ENCODE measurements at places on chromosomes 2 and 18.

DNA sequence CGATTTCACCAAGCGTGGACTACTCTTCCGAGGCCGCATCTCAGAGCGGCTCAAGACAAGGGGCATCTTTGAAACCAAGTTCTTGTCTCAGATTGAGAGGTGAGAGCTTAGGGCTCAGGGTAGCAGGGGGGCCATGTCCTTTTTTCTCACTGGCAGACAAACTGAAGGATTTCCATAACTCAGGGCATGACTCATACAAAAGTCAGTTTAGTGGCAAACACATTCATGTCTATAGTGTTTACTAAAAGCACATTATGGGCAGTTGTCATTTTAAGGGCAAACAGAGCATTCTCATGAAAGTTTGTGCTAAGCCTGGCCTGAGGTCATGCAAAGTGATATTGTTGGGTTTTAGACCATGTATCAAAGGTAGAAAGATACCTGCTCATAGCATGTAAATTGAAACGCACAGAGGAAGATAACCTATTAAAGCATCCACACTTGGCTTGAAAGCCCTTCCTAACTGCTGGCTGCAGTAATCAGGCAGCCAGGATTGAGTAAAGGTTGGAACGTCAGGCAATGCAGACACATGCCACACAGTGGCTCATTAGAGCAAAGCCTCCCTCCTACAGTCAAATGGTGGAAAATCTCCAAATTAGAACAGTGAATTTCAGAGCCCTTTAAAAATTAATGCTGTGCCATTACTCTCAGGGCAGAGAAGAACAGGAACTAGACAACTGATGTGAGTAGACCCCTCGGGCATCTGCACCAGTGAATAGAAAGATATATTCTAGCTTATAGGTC lies 54.2 kb downstream of the HK2 start:
- DNase-seq: no peak

DNA sequence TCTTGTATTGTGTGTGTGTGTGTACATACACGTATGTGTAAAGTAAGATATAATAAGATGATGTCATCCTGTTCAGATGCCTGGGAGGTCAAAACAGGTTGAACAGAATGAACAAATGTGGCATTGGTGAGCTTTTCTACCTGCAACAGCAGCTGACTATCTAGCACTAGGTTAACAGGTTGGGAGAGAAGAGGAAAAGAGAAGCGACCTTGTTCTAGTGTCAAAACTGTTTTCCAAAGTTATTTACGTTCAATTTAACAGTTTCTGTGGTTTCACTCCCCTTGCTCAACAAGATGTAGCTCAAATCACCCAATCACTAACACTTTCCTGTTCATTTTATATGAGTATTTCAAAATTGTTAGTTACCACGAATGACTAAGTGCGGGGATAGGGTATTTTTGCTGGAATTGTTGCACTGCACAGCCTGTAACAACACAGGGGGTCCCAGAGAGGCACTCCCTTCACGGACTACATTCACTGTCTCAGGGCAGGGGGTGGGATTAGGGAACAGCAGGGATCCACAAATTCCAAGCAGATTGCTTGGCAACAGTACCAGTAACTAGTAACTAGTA lies 67.5 kb upstream of the DTNB start:
- DNase-seq: no peak

GRCh38 chr2:126930970-126931590 lies 32.4 kb downstream of the TEX51 start:
- no peak for DNase-seq

DNA sequence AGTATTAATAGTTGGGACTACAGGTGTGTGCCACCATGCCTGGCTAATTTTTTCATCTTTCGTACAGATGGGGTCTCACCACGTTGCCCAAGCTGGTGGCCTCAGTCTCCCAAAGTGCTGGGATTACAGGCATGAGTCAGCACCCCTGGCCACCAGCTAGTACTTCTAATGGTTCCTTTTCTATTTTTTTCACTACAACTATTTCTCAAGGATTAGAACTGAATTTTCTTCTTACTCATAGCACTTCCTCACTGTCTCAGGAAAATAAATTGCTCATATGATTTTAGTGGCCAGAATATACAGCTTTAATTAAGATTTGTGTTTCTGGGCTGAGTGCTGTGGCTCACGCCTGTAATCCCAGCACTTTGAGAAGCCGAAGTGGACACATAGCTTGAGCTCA lies 43.2 kb upstream of the SOS1 start:
- DNase-seq: no peak

GRCh38 chr2:75064691-75065396 lies 106.4 kb downstream of the POLE4 start:
- DNase-seq: peak; percentile 46

DNA sequence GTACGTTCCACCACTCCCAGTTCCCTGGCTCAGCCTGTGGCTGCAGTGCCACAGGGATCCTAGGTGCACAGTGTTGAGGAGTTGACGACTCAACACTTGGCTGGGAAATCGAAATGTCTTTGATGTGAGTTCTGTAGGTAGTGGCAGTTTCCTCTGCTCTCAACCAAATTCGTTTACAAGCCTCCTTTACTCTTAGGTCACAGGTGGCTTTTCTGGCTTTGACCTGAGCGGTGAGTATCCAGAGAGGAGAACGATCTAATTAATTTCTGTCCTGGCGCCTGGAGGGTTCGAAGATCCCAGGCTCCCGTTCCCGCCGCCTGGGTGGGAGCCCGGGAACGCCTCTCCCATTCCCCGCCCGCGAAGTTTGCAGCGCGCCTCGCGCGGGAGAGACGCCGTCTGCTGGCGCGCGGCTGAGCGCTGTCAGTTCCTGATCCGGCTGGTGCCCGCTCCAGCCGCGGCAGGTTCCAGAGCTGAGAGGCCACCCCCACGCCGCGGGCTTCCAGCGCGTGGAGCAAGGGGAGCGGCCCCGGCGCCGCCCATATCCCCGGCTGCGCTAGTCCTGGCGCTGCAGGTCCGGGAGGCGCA lies at the start of gene LAMA3:
Gene LAMA3 (plus strand): TSS at position 423 of the 585 bp plus-strand sequence. CDS start 231 bp downstream, outside the sequence.
- no peak for DNase-seq

DNA sequence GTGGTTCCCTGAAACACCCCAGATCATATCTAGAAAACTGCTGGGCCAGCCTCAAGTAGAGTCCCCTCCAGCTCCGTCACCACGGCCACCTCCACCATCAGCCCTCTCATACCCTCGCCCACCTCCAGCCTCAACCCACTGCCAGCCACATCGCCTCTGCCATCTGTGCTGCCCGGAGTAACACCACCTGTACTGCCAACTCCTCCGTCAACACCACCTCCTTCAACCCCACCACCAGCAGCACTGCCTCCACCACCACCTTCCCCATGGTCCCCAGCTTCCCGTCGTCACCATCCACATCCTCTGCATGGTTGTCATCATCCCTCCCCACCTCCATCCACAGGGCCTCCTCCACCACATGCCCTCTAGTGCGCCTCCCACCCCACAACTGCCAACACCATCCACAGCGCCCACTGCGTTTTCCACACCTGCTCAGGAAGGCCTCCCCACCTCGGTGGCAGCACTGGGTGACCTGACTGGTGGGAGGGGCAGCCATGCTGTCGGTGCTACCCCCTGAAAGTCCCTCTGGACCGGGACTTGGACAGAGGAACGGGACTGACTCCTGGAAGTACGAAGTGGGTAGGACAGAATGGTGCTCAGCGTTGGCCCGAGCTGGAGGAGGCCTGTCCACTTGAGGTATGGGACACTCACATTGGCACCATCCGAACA lies 1.6 kb downstream of the SNED1 start:
- DNase-seq: no peak

DNA sequence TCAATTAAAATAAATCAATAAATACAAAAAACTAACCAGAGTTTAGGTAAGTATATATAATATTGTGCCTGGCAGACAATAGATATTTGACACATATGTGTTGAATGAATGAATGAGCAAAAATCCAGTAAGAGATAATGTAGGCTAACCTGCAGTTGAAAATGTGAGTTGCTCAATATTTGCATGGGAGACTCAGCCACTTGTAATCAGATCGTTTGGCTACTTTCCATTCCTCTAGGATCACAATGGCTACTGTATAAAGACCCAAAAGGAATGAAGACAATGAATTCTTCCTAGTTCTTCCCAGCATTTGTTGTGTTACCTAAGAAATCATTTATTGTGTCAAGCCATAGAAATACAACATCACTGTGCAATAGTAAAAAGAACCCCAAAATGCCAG lies 25.3 kb downstream of the PIEZO2 start:
- DNase-seq: no peak

DNA sequence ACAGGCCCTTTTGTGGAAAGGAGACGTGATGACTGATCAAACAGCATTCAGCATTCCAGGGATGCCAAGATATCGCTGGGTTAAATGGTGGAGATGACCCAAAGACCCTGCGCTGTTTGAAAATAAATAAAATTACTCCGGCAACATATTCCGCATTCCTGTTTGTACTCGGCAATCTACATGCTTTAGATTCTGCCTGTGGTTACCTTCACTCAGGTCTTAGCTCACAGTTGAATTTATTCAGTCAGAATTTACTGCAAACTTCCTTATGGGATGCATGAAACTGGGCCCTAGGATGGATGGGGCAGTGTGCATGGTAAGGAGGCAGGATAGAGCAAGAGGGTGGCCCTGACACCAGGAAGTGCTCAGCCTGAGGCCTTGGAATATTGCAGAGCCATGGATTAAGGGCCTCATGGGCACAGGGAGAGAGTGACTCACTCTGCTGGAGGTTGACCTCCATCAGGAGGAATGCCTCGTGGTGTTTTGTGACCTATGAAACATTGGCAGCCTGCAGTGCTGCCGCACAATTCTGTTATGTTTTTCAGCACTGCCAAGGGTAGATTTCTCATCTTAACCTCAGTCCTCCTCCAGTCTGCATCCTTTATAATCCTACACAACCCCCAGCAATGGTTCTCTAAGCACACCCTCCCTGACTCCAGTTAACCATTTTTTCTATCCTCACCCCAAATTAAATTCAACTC lies 321.4 kb downstream of the IRS1 start:
- no peak for DNase-seq

GRCh38 chr18:48053881-48054816 lies 123.7 kb upstream of the SMAD2 start:
- DNase-seq: no peak

GRCh38 chr18:9890957-9891356 lies 5.2 kb downstream of the TXNDC2 start:
- DNase-seq: no peak

- DNase-seq: no peak
Measured at GRCh38 chr2:241584436-241584835, 25.9 kb downstream of the BOK start.

GRCh38 chr2:216632952-216633615 lies at the start of gene IGFBP2:
TSS of gene IGFBP2 (plus strand) at chr2:216633420. CDS start at chr2:216633524, 104 bp downstream.
- no peak for DNase-seq

- no peak for DNase-seq
Measured at GRCh38 chr2:231640641-231641111, 48.0 kb downstream of the TEX44 start.

GRCh38 chr2:51093016-51093415 lies 61.1 kb upstream of the NRXN1 start:
- DNase-seq: no peak

DNA sequence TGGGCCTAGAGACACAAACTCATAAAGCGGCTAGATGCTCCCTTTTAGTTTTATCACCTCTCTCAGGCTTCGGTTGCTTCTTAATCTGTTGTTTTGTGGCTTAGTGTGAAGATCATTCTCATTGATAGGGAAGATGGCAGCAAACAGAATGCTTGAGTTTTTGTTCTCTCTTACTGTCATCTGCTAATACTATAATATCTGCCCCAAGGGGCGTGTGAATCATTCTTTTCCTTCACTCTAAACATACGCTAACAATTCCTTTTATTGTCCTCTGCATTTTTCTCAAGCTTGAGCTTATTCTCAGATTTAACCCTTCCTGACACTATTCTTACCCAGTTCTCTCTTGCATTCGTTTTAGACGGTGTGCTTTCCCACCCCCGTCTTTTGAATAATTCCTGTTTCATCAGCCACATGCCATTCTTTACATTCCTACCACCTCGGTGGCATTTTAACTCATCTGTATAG lies 323.9 kb upstream of the NRP2 start:
- no peak for DNase-seq

- no peak for DNase-seq
Measured at GRCh38 chr2:4246364-4247131, 543.2 kb downstream of the DCDC2C start.

DNA sequence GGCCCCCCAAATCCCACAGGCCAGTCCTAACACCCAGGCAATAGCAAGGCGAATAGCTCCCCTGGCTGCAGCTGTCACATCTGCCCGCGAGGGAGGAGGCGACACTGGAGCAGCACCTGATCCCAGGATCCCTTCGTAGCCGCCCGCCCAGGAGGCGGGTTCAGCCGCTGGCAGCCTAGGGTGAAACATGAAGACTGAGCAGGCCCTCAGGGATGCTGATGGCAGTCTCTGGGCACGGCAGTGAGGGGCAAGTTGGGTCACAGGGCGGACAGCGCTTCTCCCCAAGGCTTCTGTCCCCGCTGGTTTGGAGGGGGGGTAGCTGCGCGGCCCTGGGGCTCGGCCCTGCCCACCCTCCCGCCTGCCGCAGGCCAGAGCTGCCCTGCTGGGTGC lies 1.9 kb downstream of the DNMT3A start:
- no peak for DNase-seq

- no peak for DNase-seq
Measured at GRCh38 chr2:157820193-157820592, 55.9 kb downstream of the ACVR1 start.

DNA sequence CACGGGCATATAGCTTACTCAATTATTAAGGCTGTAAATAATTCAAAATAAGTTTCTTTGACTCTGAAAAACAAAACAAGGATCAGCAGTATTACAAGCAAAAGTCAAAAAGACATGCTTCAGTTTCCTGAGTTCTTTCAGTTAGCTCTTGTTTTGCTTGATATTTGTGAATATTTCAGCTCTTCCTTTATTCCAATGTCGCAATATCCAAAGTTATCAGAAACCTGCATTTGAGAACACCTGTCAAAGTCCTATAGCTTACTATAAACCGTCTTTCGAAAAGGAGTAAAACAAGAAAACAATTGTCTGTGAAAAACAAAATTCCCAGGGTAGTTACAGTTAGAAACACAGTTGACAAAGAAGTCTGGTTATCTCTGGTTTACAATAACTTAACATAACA lies 14.7 kb downstream of the CYP27A1 start:
- DNase-seq: no peak

- no peak for DNase-seq
Measured at GRCh38 chr2:234670052-234670451, 173.2 kb upstream of the ARL4C start.

GRCh38 chr2:46171411-46171953 lies 125.7 kb upstream of the EPAS1 start:
- no peak for DNase-seq

DNA sequence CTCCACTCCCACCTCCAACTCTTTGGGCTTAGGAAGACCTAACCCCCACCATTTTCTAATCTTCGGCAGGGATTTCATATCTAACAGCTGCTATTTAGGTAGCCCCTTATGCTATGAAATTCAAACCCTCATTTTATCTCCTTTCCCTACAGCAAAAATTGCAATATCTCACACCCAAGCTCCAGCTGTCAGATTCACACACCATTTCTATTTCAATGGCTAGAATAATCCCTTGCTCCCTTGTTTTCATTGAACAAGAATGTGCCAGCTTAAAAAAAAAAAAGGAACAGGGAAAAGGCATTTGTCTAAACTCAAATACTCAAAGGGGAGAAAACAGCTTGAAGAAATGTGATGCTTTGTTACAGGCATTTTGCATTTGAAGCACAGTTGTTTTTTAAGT lies 850.6 kb upstream of the ACVR2A start:
- no peak for DNase-seq
